GM12878 (cell line): ENCODE measurements at places on chromosomes 16 and 17. TPM values are rescaled to one million over a fixed set of nuclear protein-coding genes. Genes with fewer than 3 reads are reported as not detected.

DNA sequence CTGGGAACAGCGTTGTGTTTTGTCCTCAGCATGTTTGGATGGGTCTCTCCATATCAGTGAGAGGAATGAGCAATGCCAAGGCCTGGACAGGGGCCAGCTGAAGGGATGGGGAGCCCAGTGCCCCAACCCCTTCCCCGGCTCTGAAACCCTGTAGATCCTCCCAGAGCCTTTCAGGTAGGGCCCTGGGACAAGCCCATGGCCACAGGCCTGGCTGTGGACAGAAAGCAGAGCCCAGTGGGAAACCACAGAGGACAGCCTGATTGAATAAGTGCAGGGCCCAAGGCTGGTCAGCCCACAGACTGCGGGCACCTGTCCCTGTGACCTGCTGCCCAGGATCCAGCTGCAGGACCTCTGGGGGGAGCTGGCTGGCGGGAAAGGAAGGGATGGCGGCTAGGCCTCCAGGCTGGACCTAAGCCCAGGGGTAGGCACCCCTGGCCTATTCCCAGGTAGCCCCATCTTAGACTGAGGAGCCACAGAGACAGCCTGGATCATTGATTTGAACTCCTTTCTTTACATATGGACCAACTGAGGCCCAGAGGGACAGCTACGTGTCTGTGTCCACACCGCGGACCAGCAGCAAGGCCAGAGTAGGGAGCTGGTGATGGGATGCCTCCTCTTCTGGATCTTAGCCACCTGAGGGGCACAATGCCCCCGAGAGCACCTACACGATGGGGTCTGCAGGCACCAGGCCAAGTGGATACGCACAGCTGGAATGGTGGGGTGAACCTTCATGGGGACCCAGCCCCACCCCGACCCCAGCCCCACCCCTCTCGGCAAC is 1.3 kb downstream of the CCDC102A start:
- DNase-seq: no peak

GRCh38 chr17:75075597-75076336 is 12.0 kb upstream of the SLC16A5 start:
- no peak for DNase-seq

DNA sequence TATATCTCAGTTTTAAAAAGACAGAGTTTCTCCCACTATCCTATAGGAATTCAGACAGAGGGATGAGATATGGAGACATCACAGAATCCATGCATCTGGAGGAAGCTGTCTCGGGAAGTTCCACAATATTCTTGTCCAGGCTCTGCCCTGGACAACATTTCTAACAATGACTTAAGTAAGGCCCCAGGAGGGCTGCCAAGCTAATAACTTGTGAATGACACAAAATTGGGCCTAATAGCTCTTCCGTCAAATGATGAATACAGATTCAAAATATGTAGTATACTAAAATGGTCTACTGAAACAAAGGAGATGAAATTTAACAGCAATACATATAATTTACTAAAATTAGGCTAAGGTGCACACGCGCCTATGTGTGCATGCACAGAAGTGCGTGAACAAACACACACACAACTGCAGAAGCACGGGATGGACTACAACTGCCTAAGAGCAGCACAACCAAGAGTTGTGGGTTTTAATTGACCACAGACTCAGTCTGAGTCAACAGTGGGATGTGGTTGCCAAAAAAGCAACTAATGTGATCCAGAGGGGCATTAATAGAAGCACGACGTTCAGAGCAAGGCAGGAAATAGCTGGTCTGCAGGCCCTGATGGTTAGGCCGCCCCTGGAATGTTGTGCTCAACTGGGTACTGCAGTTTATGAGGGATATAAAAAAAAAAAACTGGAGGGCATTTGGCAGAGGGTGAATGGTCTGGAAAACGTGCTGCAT is 26.3 kb upstream of the HS3ST2 start:
- no peak for DNase-seq

DNA sequence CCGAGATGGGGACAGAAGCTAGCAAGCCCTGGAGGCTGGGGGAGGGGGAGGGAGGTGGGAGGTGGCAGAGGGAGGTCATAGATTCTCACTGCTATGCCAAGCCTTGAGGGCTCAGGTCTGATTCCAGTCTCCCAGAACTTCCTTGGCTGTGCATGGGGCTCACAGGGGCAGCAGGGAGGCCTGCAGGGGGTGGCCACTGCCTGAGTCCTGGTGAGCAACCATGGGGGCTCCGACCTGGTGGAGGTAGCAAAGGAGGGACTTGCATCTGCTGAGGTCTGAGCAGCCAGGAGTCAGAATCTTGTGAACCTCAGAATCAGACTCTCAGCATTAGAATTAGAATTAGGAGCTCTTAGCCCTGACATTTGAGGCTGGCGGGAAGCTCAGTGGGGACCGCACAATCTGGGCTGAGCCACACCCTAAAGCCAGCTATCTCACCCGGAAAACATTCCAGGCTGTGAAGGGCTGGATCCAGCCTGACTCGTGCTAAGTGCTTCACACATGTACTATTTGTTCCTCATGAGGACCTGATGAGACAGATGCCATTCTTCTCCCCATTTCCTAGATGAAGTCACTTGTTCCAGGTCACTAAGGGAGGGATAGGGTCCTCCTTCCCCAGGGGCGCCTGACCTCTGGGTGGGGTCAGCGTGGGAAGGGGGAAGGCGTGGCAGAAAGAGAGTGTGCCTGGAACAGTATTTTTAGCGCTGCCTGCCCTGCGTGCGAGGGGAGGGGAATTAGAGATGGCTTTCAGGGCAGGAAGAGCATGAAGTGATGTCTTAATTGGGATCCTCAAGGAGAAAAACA is 17.3 kb upstream of the KCNJ12 start:
- DNase-seq: no peak

The PRSS21 gene
- 49.8 and 58.3 TPM in 2 replicates for total RNA-seq

The TBC1D26 gene
- total RNA-seq: not detected in 2 replicates

DNA sequence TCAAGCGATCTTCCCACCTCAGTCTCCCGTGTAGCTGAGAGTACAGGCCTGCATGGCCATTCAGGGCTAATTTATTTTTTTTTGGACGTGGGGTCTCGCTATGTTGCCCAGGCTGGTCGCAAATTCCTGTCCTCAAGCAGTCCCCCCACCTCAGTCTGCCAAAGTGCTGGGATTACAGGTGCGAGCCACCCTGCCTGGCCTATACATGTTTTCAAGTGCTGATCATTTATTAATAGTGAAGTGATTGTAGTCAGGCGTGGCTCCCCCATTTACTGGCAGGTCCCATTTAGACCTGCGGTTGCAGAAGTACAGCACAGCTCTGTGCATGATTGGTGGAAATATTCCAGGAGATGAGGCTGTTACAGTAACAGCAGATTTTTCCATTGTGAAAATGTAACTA is 8.4 kb downstream of the FOXK2 start:
- DNase-seq: no peak

The HS3ST6 gene
- not detected in 2 replicates for total RNA-seq

The TEKT3 gene
- total RNA-seq: not detected in 2 replicates

- DNase-seq: no peak
Measured at GRCh38 chr17:66276328-66276937, 26.0 kb upstream of the PRKCA start.

- no peak for DNase-seq
Measured at GRCh38 chr16:49921791-49922456, 66.0 kb upstream of the ZNF423 start.

DNA sequence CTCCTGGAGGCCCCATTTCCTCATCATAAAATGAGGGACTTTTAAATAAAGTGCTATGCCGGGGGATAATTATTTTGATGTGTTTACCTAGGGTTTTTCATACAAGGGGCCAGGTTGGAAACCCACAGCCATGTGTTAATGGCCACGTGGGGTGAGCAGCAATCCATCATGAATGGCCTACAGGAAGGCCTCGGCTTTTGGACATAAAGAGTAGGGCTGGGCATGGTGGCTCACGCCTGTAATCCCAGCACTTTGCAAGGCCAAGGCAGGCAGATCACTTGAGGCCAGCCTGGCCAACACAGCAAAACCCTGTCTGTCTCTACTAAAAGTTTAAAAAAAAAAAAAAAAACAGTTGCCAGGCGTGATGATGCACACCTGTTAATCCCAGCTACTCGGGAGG is 40.3 kb downstream of the MEAK7 start:
- no peak for DNase-seq

GRCh38 chr17:17874478-17874877 is 37.7 kb upstream of the SREBF1 start:
- no peak for DNase-seq

The ATP2A1 gene
- total RNA-seq: 0.96 and 1.1 TPM in 2 replicates

GRCh38 chr17:40900809-40901356 is 15.8 kb upstream of the KRT20 start:
- DNase-seq: no peak

DNA sequence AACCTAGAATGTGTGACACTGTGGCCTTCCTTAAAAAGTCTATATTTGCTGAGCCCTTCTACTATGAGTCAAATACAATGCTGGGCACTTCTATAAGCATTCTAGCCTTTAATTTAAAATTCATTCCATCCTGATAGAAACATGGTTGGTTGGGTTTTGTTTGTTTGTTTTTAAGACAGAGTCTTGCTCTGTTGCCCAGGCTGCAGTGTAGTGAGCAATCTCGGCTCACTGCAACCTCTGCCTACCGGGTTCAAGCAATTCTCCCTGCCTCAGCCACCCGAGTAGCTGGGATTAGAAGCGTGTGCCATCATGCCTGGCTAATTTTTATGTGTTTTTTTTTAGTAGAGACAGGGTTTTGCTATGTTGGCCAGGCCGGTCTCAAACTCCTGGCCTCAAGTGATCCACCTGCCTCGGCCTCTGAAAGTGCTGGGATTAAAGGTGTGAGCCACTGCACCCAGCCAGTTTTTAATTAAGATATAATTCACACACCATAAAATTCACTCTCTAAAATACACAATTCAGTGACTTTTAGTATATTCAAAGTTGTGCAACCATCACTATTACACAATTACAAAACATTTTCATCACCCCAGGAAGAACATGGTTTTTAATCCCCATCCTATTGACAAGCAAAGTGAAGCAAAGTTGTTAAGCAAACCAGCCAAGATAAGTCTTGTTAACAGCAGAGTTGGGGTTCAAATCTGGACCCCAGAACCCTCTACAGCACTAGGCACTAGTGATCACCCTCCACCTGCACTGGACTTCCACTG is 42.8 kb downstream of the CMTM4 start:
- DNase-seq: no peak

The SLC22A31 gene
- 0.19 TPM in 1 of 2 replicates, not detected in the other for total RNA-seq

DNA sequence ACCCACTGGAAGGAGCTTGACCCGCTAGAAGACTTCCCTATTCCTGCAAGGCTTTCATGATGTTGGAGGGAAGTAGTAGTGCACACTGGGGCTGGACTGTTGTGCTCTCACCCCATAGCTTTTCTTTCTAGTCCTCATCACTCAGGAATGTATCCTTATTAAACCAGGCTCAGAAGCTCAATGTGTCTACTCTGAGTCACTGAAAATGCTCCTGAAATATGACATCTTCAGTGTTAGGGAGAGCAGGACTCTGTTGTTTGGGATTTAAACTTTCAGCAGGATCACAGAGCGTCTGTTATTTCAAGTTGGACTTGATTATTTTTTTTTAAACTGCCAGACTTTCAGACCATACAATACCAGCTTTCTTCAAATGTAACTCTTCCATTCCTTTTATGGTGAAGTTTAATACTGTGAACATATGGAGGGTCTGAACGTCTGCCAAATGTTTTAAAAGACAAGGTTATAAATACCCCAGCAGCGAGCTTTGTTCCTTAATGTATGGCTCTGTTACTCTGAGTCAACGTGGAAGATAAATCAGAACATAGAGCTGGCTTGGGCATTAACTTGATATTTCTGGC is 257.5 kb downstream of the CDH11 start:
- DNase-seq: no peak

GRCh38 chr17:4156750-4157381 is 13.9 kb downstream of the CYB5D2 start:
- no peak for DNase-seq

GRCh38 chr17:6574687-6575595 is 18.6 kb upstream of the PITPNM3 start:
- peak; percentile 40 for DNase-seq

DNA sequence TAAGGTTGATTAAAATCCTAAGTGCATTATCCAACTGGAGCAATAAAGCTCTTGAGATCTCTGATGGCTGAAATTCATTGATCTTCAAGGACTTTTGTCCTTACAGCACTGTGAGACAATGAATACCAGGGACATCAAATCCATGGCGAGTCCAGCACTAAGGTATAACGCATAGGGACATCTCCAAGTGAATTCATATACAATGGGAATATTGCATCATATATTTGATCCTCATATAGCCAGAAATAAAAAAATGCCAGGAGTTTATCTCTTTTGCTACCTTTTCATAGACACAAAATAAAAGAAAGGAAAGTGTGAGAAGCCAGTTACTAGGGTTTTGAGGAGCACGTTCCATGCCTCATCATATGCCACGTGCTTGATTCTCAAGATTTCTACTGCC is 112.5 kb upstream of the CDH13 start:
- DNase-seq: no peak

DNA sequence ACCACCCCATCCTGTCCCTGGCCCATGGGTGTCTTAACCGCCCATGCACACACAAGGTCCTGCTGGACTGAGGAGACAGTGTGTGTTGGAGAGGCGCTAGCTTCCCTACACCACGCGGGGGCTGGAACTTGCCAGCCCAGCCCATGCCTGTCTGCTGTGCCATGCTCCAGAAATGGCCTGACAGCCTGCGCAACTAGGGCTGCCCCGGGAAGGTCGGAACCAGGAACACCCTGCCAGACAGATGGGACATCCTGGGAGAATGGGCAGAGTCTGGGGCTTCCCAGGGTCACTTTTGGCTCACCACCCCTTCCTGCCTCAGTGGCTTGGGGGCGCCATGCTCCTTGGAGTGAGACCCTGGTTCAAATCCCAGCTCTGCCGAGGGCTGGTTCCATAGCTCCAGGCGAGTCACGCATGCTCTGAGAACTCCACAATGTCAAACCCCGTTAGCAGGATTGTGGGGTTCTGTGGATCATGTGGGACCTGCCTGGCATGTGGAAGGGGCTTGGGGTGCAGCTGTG is 36.2 kb downstream of the SREBF1 start:
- no peak for DNase-seq

GRCh38 chr16:2751577-2752034 is 832 bp upstream of the SRRM2 start:
- no peak for DNase-seq
